ENCODE measurements at places on chromosomes 13 and 19.

GRCh38 chr13:91955546-91956355, 557.3 kb downstream of the GPC5 start:
- DNase-seq: no peak

DNA sequence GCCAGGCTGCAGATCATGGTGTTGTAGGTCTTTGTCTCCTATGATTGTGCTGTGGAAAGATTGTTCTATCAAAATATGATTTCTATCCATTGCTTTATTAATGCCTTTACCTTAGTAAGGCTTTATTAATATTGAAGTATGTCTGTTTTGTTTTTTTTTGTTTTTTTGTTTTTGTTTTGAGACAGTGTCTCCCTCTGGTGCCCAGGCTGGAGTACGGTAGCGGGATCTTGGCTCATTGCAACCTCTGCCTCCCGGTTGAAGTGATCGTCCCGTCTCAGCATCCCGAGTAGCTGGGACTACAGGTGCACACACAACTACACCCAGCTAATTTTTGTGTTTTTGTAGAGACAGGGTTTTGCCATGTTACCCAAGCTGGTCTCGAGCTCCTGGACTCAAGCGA, 7.7 kb downstream of the IRGC start:
- DNase-seq: no peak

DNA sequence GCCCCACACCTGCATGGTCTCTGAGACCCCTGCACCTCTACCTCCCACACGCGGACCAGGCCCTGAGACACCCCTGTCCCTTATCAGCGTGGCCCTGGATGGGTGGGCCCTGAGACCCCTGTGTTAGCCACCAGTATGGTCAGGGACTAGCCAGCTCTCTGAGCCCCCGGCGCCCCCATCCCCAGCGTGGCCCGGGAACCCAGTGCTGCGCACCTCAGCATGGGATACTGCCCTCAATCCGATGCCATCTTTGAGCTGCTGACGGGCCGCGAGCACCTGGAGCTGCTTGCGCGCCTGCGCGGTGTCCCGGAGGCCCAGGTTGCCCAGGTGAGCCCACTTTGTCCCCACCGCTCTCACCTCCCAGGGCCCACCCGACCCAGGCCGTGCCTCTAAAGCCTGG, 5.0 kb upstream of the ARHGAP45 start:
- DNase-seq: no peak

DNA sequence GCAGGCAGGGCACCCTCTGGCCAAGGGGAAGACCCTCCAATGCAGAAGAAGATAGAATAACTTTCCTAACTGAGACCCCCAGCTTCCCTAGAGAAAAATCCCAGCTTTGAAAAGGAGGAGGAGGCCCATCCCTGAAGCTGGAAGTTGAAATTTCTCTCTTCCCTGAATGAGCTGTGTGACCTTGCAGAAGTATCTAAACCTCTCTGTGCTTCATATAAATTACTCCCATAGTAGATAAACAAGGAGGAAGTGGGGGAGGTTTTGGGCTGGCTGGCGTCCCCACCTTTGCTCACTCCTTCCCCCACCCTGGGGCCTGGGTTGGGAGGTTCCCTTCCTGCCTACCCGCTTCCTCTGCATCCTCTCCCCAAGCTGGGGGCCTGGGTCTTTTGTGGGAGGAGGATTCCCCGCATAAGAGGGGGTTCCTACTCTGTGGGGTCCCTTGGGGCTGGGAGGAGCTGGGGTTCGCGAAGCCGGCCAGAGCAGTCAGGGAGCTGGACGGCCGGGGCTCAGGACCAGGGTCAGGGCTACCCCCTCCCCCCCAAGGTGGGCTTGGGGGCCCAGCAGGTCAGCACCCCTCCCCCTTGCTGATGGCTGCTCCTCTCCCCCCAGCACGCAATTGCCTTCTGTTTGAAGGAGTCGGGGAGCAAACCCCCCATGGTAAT, 11.7 kb downstream of the CAMSAP3 start:
- DNase-seq: no peak

GRCh38 chr19:2345794-2346663, 14.0 kb upstream of the TMPRSS9 start:
- peak; percentile 31 for DNase-seq

DNA sequence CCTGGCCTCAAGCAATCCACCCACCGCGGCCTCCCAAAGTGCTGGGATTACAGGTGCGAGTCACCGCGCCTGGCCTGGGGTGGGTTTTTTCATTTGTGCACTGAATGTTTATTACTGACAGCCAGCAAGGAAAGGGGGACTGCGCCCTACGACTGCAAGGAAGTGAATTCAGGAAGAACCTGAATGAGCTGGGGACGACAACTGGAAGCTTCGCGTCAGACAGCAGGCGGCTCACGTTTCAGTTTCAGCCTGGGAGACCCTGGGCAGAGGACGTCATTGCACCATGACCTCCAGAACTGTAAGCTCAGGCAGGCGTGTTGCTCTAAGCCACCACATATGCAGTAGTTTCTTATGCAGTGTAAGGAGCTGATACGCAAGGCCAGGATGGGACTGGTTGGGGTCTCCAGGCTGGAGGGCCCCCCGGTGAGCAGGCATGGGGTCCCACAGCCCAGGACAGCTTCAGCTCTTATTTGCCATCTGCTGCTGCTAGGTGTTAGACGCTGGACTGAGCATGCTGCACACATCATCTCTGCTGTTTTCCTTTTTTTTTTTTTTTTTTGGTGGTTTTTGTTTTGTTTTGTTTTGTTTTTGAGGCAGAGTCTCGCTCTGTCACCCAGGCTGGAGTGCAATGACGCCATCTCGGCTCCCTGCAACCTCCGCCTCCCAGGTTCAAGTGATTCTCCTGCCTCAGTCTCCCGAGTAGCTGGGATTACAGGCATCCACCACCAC, 66.6 kb downstream of the GADD45B start:
- no peak for DNase-seq

DNA sequence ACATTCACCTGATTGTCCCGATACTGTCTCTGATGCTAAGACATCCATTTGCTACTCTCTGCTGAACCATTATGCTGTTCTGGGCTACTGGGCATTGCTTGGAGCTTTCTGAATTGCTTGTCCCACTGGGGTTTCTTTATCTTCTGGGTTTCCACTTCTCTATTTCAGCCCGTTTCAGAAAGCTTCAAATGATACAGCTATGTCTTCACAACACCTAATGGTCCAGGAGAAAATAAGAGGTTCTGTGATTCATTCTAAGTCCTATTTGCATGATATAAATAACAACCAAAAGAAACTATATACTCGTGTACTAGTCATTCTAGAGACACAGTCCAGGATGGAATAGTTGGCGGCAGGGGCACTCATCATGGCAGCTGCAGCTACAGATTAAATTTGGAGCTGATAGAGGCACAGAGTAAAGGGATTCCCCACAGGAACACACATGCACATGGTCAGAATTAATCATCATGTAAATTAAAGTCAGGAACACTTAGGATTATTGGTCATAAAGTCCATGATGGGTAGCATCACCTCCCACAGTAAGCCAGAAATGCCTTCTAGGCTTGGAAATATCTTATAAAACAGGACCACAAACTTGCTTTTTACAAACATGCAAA, 33.3 kb upstream of the SCEL start:
- no peak for DNase-seq

DNA sequence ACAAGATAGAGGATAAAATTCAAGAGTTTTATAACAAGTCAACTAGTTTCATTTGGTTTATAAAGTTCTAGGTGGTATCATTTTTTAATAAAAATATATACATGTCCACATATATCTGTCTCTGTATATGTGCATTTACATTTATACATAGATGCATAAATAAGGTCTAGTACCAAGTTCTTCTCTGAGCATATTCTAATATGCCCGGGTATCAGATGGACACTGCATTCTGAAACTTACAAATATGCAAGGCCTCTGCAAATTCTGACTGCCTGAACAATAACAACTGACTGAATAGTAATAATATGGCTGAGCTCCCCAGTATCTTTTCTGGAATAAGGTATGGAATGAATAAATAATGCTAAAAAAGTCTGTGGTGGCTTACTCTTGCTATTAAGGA, 304.8 kb downstream of the KLF12 start:
- DNase-seq: no peak

- no peak for DNase-seq
Measured at GRCh38 chr19:33690378-33691029, 68.8 kb downstream of the CHST8 start.

DNA sequence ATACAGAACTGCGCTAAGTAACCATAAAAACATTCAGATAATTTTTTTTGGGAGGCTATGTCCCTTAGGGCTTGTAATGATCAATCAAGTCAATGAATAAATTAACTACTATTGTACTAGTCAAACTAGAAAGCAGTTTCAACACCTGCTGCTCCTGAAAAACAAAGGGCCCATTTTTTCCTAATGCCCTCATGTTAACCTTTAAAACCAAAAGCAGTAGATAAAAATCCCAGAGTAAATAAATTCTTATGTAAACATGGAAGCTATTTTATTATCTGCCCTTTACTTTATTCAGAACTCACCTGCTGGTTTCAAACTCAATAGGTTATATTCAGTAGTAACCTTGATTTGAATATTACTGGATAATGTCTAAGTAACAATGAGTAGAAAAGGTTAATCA, 159.5 kb upstream of the STARD13 start:
- DNase-seq: no peak

Measured in NCI-H187 (cell line).